ENCODE measurements at places on chromosomes 4 and X. TPM values are rescaled to one million over a fixed set of nuclear protein-coding genes. Genes with fewer than 3 reads are reported as not detected.

DNA sequence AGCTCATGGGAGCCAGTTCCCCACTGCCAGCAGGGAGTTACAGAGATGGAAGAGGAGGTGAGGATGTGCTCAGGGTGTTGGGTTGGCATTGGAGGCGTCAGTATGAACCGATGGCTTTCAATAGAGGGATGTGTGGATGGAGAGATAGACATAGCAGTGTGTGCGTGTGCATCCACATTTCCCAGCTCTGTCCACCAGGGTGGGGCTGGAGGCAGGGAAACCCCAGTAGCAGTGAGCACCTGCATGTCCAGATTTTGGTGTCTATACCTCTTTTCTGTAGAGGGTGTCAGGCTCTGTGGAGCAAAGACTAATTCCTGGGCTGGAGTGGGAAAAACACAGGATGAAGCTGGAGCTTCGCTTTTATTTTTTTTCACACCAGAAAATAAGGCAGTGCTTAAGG is 37.2 kb upstream of the HGFAC start:
- DNase-seq, result peak; percentile 9

GRCh38 chrX:153818571-153819383 is 11.6 kb downstream of the PDZD4 start:
- no peak for DNase-seq

- DNase-seq, result no peak
Measured at GRCh38 chrX:107448998-107449835, at the start of gene FRMPD3. TSS of gene FRMPD3 (plus strand) at chrX:107449652. CDS start at chrX:107526589, 76,937 bp downstream.

DNA sequence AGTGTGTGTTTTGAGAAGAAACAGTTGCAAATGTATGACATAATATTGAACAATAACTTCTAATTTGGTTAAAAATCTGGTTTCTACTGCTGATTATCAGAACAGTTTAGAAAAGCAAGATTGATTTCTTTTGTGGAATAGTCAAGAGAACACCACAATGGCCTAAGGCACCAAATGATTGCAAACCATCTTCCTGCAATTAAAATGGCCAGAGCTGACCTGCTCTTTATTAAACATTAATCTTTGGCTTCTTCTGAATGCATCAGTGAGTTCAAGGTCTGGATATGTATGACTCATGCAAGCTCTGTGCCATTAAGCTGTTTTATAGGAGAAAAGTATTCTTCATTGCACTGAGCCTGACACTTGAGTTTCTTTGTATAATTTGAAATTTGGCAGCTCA is 107.8 kb upstream of the PDHA2 start:
- no peak for DNase-seq

GRCh38 chr4:15438939-15439524 is 11.2 kb downstream of the C1QTNF7 start:
- DNase-seq, result no peak

DNA sequence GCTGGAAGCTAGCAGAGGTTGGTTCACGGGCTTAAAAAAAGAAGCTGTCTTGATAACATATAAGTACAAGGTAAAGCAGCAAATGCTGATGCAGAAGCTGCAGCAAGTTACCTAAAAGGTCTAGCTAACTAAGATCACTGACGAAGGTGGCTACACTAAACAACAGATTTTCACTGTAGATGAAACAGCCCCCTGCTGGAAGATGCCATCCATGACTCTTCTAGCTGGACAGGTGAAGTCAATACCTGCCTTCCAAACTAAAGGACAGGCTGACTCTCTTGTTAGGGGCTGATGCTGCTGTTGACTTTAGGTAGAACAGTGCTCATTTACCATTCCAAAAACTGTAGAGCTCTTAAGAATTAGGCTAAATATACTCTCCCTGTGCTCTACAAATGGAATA is 99.5 kb downstream of the FBXW7 start:
- no peak for DNase-seq

- no peak for DNase-seq
Measured at GRCh38 chr4:15682242-15683142, 865 bp downstream of the FAM200B start.

- DNase-seq, result no peak
Measured at GRCh38 chr4:148283665-148284064, 158.5 kb downstream of the NR3C2 start.

DNA sequence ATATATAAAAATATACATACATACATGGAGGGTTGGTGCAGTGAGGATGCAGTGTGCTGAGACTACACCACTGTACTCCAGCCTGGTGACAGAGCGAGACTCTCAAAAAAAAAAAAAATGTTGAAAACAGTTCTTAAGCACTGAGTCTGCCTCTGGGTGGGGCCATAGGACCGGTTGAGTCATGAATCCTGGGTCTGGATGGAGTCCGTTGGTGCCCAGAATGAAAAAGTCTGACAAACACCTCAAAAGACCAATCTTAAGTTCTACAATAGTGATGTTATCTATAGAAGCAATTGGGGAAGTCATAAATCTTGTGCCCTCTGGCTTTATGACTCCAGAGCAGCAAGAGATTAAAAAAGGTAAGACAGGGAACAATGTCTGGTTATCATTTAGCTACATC is 70.4 kb downstream of the FGFBP1 start:
- DNase-seq, result no peak

- no peak for DNase-seq
Measured at GRCh38 chr4:53563824-53564223, 27.5 kb downstream of the LNX1 start.

GRCh38 chrX:11143931-11144678 is 33.0 kb downstream of the HCCS start:
- DNase-seq, result peak; percentile 72

- DNase-seq, result no peak
Measured at GRCh38 chr4:186570193-186570996, 15.0 kb upstream of the MTNR1A start.

DNA sequence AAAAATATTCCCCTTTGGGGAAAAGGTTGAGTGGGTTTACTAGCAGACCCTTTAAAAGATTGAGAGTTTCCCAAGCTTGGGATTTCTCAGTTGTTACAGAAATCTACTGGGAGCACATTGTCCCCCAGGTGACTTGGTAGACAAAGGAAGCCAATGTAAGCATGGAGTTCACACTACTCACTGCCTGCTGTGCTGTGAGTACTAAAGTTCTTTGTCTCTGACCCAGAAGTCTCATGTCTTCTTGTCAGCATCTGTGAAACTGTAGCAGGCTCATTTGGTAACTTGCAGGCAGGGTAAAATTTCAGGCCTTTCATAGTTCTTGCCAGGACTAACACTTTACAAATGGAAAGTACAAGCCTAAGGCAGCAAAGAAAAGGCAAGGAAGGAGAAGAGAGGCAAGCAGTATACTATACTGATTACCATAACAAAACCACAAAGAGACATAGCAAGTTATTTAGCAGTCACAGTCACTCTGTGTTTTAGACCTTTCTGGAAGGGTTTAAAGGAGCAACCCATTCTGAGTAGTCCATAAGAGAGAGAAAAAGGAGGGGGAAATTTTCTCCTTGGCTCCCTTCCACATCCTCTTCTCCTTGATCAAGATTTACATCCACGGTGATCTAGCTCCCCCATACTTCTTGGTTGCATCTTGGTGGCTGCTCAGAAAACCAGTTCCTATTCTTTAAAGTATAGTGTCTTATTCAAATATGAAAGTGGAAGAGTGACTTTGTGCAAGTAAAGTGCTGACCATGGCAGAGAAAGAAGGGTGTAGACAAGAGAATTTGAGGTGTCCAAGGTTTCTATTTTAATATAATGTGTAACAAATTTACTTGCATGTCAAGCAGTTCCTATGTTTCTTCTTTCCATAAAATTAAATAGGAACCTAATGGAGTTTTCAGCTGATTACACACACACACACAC is 160.0 kb upstream of the PDE5A start:
- DNase-seq, result no peak

GRCh38 chrX:120660637-120661036 is 30.8 kb upstream of the C1GALT1C1 start:
- DNase-seq, result no peak

DNA sequence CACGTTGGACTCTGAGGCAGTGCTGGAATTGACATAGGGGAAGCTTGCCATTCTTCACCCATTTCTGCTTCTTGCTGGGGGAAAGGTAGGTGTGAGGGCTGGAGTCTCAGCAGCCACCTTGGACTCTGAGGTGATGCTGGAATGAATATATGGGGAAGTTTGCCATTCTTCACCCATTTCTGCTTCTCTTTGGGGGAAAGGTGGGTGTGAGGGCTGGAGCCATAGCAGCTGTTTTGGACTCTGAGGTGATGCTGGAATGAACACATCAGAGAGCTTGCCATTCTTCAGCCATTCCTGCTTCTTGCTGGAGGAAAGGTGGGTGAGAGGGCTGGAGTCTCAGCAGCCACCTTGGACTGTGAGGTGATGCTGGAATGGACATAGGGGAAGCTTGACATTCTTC is 115.1 kb downstream of the CRLF2 start:
- DNase-seq, result no peak

Gene CCNB3
- total RNA-seq, result not detected

Gene UGT2B11
- total RNA-seq, result not detected

Gene ENOX2
- 18.1 TPM for total RNA-seq

Gene MGARP
- 0.29 TPM for total RNA-seq

Gene IL13RA1
- 60.0 TPM for total RNA-seq

Gene PCDH10
- not detected for total RNA-seq

Measured in uterus (tissue), 4 donors.